ENCODE measurements at places on chromosomes 5 and 9.

- no peak for DNase-seq
Measured at GRCh38 chr5:14779975-14780374, 91.6 kb downstream of the ANKH start.

DNA sequence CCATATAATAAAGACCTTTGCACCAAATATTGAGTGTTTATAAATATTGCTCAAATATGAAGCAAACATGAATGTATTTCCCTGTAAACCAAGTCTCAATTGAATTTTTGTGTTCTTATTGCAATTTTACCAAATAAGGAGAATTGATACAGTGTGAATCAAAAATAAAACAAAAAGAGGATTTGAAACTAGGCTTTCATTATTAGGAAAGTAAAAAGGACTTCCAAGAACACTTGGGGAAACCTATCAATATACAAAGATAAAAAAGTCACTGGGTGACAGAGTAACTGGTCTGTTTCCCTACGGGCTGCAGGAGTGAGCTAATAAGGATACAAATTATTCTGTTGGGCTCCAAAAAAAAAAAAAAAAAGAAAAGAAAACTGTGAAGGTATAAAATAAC, 44.8 kb upstream of the SNX2 start:
- no peak for DNase-seq

- no peak for DNase-seq
Measured at GRCh38 chr9:91006046-91006445, 204.4 kb downstream of the SYK start.

- no peak for DNase-seq
Measured at GRCh38 chr9:38708759-38709158, 11.2 kb downstream of the FAM240B start.

DNA sequence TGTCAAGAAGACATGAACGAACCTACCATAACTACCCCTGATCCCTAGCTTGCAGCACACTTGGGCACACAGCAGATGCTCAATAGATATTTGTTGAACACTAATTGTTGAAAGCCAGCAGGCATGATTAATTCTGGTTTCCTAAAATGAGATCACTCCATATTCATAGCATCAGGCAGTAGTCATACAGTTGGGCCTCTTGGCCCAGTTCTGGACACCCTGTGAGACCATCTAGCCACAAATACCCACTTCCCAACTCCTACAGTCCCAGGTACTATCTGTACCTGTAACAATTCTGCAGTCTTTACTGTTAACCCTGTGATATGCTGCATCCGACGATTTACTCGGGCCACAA, 24.2 kb downstream of the P4HA2 start:
- no peak for DNase-seq

DNA sequence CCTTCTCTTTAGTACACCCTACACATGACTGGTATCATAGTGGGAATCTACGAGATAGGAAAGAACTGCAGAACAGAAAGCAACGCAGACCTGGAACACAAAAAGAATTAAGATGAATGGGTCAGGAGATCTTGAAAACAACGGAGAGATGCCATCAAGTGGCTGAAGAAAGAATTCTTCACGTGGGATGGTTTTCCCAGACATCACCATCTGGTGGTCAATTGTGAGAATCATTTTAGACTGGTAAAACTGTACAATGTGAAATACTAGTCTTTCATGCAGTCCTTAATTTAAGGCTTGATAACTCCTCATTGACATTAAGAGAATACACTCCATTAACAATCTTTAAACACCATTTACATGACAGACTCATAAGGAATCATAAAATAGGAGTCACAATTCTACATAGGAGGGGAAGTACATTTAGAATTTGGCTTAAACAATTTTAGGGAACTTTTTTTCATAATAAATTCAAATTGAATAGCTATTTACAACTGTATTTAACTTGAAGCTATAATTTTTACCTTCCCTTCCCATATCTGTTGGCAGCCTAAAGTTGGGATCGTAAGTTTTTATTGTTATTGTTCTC, 128.4 kb upstream of the TRPM3 start:
- no peak for DNase-seq

DNA sequence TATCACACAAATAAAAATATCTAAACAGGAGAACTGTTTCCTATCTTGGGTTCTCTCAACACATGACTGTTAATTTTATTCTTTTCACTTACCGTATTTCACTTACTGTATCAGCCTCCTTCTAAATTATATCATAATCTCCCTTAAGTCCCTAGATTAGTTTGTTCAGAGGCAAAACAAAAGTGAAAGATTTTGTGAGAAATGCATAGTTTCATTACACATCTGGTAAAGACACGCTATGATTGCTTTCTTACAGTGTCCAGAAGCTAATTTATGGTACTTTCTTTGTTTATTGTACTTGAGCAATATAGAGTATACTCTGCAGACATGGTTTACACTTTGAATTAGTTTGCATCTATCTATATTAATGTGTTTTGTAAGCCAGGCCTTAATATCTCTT, 159.7 kb upstream of the TLX3 start:
- DNase-seq, result no peak

DNA sequence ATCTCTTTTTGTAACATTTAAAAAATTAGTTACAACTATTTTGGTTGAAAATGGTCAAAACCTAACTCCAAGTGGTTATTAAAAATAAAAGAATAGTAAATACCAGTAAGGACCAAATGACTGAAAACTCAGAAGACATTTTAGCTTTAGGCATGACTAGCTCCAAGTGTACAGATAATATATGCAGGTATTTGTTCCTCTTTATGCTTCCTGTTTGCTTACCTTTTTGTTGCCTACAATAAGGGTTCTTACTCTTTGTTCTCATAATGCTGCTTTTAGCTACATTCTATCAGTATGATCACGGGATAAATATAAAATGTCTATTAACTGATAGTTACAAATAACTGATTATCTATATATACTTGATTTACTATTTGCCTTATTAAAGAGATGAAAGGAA, 259.6 kb downstream of the CDH12 start:
- DNase-seq, result no peak

GRCh38 chr5:75405296-75405695, 68.3 kb downstream of the HMGCR start:
- no peak for DNase-seq

DNA sequence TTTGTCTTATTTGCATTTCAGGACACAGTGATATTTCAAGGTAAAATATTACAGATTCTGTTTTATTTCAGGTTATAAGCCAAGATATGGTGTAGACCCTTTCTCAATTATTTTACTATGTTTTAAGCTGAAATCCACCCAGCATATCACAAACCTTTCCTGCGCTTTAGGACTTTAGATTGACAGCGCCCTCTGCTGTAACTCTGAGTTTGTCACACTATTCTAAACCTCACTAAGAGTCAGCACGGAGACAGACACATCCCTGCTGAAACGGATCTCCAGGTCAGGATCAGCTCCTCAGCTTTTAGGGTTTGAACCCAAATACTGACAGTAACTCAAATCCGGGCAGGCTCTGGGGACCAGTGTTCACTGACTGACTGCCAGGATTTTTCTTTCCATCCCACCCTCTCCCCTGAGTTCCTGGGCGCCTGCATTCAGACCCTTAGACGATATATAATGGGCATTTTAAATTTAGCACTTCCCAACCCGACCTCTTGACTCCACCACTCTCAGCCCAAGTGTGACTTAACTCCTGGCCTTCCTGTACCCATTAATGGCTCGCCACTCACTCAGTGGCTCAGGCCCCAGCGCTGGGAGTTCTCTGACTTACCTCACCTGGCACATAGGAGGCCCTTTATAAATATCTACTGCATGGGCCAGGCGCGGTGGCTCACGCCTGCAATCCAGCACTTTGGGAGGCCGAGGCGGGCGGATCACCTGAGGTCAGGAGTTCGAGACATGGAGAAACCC, 33.5 kb downstream of the TLX3 start:
- DNase-seq, result no peak

GRCh38 chr5:143708672-143709071, 103.3 kb upstream of the HMHB1 start:
- DNase-seq, result no peak

DNA sequence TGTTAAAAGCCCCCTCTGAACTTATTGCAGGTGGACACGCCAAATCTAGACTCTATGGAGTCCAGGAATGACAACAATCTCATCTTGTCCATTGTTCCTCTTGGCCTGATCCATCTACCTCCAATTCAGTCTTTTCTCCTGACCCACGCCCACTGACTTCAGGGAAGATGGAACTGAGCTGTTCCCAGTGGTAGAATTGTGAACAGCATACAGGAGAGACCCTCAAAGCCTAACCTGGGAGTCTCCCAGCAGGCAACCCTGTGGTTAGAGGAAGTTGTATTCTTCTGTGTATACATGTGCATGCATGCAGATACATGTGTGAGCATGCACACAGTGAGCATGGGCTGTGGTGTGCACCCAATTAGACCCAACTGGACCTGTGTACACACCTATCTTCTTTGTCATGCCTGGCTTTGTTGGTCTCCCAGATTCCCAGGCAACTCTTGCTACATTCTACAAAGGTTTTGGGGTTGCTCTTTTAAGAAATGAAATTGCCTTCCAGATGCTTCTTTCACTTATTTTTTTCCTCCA, 286.0 kb downstream of the ZSWIM6 start:
- no peak for DNase-seq

DNA sequence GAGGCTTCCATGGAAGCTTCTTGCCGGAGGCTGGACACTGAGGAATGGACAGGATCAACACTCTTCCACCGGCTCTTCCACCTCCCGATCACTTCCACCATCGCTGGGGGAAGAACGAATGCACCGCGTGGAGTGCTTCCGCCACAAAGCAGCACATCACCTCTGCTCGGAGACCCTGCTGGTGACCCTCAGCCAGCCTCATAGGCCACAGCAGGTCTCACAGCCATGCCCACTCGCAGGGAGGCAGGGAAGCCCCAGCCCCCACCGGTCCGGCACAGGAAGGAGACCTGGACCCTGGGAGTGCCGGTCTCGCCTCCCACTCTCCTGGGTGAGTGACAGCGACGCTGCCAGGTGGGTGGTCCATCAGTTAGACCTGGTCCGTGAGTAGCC, 4.7 kb downstream of the MRPL36 start:
- no peak for DNase-seq

DNA sequence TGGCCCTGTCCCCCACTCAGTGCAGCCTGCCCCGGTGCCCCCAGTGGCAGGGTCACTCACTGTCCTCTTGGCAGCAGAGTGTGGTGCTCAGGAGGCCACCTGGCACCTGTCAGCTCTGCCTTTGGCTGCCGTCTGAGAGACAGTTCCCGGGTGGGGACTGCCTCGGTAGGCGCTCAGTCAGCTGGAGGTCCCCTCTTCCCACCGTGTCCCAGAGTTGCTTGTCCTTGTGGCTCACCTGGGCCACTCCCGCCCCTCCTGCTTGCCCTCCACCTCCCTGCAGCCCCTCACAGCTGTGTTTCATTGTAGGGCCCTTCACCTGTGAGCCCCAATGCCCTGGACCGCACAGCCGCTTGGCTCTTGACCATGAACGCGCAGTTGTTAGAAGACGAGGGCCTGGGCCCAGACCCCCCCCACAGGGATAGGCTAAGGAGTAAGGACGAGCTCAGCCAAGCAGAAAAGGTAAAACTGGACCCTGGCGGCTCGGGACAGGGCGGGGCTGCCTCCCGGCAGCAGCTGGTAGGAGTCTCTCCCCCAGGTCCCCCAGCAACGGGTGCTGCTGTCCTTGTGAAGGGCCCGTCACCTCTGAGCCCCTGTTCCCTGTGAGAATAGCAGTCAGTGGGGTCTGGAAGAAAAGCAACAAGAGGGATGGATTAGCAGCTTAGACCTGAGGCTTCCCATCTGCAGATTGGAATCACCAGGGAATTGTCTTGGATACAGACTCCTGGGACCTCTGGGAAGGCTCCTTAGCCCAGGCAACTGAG, 122.7 kb downstream of the DAB2IP start:
- DNase-seq, result no peak

DNA sequence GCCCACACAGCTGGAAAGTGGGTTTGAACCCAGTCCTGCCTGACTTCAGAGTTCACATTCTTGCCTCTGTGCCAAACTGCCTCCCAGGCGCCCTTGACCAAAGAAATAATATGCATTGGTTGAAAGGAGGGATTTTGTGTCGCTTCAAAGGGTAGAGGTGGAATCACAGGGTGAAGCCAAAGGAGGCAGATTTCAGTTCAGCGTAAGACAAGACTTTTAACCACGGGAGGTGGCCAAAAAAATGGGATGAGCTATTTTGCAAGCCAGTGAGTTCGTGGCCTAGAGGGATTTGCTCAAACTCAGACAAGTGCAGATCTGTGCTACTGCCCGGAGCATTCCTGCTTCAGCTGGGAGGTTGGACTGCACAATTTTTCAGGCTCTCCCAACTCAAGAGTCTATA, 57.6 kb upstream of the RANBP3L start:
- no peak for DNase-seq

- DNase-seq, result no peak
Measured at GRCh38 chr9:110121170-110121569, 86.8 kb downstream of the C9orf152 start.

- DNase-seq, result no peak
Measured at GRCh38 chr5:147522435-147522834, 12.6 kb upstream of the DPYSL3 start.

GRCh38 chr9:98978231-98978681, 34.5 kb downstream of the COL15A1 start:
- no peak for DNase-seq

DNA sequence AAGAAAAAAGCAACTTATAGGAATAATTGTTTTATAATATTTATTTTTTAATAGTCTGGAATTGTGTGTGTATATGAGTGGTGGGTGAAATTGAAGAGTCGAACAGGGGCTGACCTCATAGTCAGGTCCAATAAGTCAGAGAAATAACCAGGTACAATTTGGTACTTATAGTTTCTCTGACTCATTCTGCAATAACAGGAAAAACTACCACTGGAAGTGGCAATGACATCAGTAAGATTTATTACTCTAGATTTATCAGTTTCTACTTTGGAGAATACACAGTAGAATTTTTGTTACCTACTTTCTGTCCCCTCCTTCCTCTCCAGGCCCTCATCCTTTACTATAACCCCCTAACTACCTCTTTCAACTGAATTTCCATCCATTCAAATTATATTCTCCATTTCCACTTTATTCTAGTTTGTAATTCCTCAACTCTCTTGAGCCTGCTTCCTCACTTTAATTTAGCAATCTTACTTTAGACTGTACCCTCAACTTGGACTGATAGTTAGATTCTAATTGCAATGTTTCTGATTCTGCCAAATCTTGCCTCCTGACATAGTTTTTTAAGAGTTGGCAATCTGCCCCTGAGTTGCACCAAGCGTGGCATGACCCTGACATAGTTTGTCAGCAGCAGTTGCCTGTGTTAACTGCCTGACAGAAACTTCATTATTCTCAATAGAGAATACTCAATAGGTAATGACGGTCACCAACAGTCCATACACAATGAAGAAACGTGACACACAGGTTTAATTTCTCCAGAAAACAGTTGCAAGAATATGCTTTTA, 475.3 kb upstream of the RIOK2 start:
- DNase-seq, result no peak

Data from left forelimb (tissue), 1 donor.